ENCODE measurements at places on chromosomes 1 and 21.

GRCh38 chr1:200550367-200550766 lies 70.2 kb downstream of the KIF14 start:
- no peak for DNase-seq

GRCh38 chr1:190453550-190453949 lies 24.1 kb downstream of the BRINP3 start:
- no peak for DNase-seq

DNA sequence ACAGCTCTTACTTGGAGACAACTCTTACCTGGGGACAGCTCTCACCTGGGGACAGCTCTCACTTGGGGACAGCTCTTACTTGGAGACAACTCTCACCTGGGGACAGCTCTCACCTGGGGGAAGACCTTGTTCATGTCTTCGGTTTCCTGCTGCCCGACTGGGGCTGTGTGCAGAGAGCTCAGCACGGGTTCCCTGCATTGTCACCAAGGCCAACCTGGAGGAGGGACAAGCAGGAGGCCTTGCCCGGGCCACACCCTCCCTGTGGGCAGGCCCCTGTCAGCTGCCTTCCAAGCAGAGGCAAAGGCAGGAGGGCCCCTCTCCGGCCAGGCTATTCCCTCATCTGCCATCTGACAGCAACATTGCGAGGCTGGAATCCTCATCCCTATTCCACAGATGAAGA lies at the start of gene LDLRAD1:
TSS of gene LDLRAD1 (minus strand) at position 208 of the 400 bp plus-strand sequence. CDS start at position 134, 74 bp downstream.
- DNase-seq, result no peak

DNA sequence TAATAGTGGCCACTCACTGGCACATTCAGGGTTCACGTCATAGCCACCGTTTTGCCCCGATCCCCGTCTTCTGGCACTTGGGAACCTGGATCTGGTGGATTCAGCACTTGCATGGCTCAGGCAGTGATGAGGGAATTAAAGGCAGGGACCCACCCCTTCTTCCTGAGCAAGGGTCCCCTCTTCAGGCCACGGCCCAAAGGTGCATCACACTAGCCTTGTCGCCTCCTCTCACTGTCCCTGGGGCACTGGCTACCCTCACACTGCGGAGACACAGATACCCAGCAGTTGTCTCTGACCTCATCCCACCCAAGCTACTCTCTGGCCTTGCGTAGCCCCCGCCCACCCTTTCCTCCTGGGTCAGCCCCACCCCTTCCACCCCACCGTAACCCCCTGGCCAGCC lies 19.9 kb upstream of the LDLRAP1 start:
- DNase-seq, result peak; percentile 58

- DNase-seq, result no peak
Observed at GRCh38 chr1:222769181-222769580, 32.2 kb downstream of the FAM177B start.

DNA sequence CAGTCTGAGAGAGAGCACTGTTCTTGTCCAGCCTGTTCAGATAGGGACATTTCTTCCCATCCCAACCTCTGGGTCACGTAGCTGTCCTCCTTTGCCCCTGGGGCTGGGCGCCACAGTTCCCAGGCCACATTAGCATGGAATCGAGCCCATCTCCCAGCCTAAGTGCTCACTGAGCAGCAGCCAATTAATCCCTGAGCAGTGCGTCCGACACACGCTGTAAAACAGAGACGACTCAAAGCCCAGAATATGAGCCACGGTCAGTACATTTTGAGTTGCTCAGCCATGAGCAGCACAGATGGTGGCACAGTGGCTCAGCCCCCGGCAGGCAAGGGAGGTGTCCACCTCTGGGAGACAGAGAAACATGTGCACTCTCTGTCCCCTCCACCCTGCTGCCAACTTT lies 267.4 kb downstream of the NPHP4 start:
- no peak for DNase-seq

DNA sequence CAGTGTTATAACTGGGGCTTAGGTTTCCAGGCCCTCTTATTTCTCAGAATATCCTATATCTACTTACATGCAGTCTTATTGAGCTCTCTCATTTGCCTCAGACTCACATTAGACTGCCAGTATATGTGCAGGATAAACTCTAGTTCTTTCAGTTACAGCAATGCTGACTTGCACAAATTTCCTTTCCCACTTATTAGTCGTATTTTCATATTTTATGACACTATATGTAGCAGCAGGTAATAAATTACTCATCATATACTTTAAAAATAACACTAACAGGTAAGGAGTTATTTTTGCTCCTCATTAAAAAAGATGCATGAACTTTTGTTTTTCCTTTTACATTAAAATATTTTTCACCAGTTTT lies 65.7 kb downstream of the GADD45A start:
- no peak for DNase-seq

GRCh38 chr1:182110635-182111034 lies 49.1 kb upstream of the ZNF648 start:
- no peak for DNase-seq

DNA sequence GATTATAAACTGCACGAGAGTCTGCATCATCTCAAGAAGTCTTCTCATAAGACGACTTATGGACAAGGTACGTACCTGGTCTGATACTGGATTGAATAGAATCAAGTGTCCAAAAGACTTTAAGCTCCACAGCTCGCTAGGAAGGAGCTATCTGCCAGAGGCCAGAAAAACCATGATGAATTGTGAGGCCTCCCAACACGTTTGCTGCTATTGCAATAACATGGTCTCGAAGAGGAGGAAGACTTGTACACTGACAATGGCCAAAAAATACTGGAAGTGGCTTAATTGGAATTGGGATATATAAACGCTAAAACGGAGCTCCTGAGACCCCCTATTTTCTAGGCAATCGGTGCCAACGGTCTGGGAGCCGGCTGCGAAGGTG lies 534 bp downstream of the DNAJC28 start:
- no peak for DNase-seq

GRCh38 chr1:93814795-93815340 lies 64.1 kb downstream of the DNTTIP2 start:
- DNase-seq, result no peak

DNA sequence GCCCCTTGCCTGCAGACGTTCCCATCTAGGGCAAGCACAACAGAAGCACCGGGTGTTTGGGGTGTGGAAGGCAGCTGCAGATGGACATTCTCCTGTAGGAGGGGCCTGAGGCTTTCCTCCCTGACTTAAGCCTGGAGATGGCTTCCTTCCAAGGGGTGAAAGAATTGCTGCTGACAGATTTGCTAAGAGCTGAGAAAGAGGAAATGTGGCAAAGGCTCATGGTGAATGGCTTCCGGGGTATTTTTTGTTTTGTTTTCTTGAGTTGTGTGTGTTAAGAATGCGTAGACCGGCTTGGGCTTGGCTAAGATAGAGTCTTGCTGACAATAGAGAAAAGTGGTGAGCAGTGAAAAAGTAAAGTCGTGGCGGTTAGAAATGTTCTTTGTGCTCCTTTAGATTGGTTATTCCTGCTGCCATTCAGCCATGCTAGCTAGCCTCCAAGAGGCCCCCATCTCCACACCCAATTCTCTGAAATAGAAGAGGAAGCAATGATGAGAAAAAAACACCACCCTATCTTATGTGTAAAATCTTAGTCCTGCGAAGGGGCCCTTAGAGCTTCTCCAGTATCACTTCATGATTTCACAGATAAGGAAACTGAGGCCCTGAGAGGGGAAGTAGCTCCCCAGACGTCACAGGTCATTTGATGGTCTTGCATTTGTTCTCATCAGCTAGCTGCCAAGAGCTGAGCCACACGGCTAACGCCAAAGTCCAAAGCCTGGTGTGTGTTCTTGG lies 36.9 kb downstream of the EIF2D start:
- DNase-seq, result no peak

DNA sequence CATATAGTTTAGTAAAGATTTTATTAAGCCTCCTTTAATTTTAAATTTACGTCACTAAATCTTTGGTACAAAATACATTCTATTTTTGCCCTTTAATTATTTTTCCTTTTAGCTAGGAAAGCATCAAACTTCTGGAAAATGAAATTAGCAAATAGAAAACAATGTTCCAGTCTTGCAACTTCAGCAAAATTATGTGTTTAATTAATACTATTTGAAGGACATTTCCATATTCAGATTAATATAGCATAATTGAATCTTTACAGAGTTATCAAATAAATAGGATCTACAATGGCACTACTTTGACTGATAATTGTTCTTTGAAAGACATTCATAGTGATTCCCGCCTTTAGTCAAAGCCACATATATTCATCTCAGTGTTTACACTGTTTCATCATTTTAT lies 904.2 kb downstream of the KCNT2 start:
- no peak for DNase-seq

DNA sequence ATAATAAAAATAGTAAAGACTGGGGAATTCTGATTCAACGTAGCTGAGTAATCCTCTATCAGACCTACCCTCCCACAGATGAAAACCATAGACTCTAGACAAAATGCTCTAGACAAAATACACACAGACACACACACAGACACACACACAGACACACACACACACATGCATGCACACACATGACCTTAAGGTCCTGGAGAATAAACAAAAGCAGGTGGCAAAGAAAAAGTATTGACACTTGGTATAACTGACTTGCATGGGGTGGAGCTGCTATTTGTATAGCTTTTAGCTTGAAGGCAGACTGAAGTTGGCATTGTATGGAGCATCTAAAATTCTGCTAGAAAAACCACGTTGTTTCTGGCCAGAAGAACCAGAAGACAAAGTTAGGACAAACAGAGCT lies 29.3 kb downstream of the C1orf141 start:
- DNase-seq, result no peak

- DNase-seq, result no peak
Observed at GRCh38 chr1:41765152-41765551, 153.6 kb downstream of the HIVEP3 start.

DNA sequence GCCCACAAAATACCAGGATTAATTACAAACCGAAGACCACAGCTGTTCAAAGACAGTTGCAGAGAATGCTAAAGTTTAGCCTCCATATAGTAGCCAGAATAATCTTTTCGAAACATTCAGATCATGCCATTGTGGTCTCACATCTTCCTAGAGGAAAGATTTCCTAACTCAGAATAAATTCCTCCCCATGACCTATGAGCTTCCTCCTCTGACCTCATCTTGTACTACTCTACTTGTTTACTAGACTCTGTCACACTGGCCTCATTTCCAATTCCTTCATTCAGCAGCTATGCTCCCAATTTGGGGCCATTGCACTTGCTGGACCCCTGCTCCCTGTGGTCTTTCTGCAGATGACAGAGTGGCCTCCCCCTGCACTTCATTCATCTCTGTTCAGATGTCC lies 71.8 kb upstream of the LRRC53 start:
- DNase-seq, result no peak

- DNase-seq, result no peak
Observed at GRCh38 chr1:35115459-35116383, 36.5 kb downstream of the ZMYM1 start.

- DNase-seq, result no peak
Observed at GRCh38 chr1:233168384-233168783, 127.1 kb downstream of the PCNX2 start.

GRCh38 chr1:94951046-94951445 lies 24.1 kb upstream of the CNN3 start:
- DNase-seq, result no peak

- no peak for DNase-seq
Observed at GRCh38 chr1:246828818-246829217, 102.9 kb downstream of the AHCTF1 start.

- DNase-seq, result no peak
Observed at GRCh38 chr1:180239145-180240096, 9.4 kb downstream of the LHX4 start.

GRCh38 chr1:192795916-192796618 lies 12.8 kb upstream of the RGS2 start:
- no peak for DNase-seq

GRCh38 chr21:34073032-34073748 lies at the start of the genes MRPS6 and SLC5A3:
Gene MRPS6, plus strand, starts transcription at chr21:34073578. Its CDS starts 123 bp downstream, at chr21:34073701.
Gene SLC5A3, plus strand, starts transcription at chr21:34073578. Its CDS starts 21,621 bp downstream, at chr21:34095199.
- DNase-seq, result peak; percentile 88

DNA sequence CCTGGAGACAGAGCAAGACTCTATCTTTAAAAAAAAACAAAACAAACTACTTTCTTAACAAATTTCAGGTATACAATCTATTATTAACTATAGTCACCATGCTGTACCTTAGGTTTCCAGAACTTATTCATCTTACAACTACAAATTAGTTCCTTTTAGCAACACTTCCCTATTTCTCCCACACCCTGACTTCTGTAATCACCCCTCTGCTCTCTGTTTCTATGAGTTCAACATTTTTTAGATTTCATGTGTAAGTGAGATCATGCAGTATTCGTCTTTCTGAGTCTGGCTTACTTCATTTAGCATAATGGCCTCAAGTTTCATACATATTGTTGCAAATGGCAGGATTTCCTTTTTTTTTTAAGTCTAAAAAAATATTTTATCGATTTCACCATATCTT lies 77.9 kb upstream of the LPGAT1 start:
- no peak for DNase-seq

GRCh38 chr1:2556277-2556677 lies at the start of gene TNFRSF14:
Gene TNFRSF14, plus strand, starts transcription at chr1:2556371. Its CDS starts 294 bp downstream, at chr1:2556665.
- no peak for DNase-seq

DNA sequence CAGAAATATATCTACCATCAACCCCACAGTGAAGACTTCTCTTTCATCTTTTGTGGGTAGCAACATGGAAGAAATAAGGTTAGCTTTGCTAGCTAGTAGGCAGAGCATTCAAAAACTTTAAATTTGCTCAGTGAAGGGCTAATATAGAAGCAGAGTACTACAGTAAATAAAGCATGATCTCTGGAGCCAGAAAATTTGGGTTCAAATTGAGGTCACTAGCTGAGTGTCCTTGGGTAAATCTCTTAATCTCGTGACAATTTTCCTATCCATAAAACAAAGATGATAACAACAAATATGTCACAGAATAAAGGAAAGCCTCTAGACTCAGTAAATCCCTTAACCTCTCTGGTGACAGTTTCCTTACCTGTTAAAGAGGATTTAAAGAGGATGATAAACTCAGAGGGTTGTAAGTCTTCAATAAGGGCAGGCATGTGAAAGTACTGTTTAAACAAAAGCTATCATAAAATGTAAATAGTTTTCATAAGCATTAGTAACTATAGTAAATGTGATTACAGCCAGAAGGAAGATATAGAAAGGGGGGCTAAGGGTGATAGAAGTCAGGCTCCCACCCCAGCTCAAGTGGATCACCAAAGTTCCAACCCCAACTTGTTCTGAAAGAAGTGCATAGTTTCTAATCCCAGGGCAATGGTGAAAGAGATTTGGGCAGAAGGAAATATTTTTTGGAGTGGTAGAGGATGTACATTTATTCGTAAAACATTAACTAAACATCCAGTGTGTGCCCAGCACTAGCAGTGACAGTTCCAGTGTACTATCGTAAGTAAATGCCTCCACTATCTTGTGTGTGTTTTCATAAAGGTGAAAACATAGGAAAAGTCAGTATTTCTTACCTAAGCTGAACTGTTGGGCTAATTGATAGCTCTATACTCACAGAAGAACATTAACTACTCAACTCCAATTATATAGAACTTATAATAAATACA lies 24.8 kb downstream of the TM2D1 start:
- DNase-seq, result no peak

- DNase-seq, result no peak
Observed at GRCh38 chr1:42807056-42807668, 9.8 kb upstream of the ERMAP start.

GRCh38 chr1:158998781-158999161 lies 10.9 kb upstream of the IFI16 start:
- peak; percentile 34 for DNase-seq

GRCh38 chr1:246794828-246795671 lies 70.8 kb downstream of the SCCPDH start:
- DNase-seq, result no peak

GRCh38 chr1:184973272-184974055 lies 844 bp downstream of the NIBAN1 start:
- DNase-seq, result peak; percentile 33

GRCh38 chr1:68506386-68506785 lies 9.5 kb upstream of the DEPDC1 start:
- no peak for DNase-seq

Measured in endothelial cell (in vitro differentiated cells).